ENCODE measurements at places on chromosomes 1 and 21.

DNA sequence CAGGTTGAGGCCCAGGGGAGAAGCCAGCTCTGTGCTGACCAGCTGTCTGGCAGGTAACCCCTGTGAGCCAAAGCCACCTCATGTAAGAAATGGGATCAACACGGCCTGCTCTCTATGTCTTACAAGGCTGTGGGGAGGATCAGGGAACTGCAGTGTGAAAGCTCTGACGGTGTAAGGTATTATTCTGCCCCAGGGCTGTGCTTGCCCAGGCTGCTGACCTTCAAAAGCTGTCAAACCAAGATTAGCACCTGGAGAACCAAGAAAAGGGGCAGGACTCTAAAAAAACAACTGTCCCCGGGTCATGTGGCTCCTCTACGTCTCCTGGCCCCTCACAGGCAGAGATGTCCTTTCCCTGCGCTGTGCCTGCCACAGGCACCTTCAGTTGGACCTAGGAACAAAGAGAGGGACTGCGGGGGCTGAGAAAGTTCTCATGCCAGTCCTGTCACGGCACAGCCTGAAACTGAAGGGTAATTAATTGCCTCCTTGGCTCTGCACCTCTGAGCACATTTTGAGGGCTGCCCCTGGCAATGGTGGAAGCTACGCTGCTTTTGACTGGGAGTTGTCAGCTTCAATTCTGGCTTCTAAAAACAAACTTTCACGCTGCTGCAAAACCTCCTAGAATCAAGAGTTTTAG, 77.6 kb downstream of the PGBD5 start:
- no peak for DNase-seq

- no peak for DNase-seq
Observed at GRCh38 chr1:114093624-114094362, 59.9 kb downstream of the SYT6 start.

GRCh38 chr1:152515434-152515783, 1.1 kb downstream of the CRCT1 start:
- DNase-seq = no peak

DNA sequence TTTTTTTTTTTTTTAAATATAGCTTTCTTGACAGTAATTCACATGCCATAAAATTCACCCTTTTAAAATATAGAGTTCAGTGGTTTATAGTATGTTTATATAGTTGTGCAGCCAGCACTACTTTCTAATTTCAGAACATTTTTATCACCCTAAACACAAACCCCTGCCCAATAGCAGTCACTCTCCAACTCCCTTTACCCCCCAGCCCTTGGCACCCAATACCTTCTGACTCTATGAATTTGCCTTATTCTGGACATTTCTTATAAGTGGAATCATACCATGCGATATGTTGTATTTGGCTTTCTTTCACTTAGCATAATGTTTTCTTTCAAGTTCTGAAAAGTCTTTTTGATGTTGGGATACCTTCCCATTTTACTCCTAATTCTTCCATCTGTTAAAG, 42.5 kb upstream of the NEXN start:
- DNase-seq = no peak

GRCh38 chr1:164466001-164466421, 93.0 kb upstream of the PBX1 start:
- no peak for DNase-seq

- no peak for DNase-seq
Observed at GRCh38 chr1:5220821-5221220, 566.4 kb downstream of the AJAP1 start.

- DNase-seq = no peak
Observed at GRCh38 chr1:66731170-66731865, 20.9 kb upstream of the DYNLT5 start.

- DNase-seq = no peak
Observed at GRCh38 chr1:111825217-111825616, 69.5 kb downstream of the DDX20 start.
